ENCODE measurements at places on chromosomes 5 and 9.

DNA sequence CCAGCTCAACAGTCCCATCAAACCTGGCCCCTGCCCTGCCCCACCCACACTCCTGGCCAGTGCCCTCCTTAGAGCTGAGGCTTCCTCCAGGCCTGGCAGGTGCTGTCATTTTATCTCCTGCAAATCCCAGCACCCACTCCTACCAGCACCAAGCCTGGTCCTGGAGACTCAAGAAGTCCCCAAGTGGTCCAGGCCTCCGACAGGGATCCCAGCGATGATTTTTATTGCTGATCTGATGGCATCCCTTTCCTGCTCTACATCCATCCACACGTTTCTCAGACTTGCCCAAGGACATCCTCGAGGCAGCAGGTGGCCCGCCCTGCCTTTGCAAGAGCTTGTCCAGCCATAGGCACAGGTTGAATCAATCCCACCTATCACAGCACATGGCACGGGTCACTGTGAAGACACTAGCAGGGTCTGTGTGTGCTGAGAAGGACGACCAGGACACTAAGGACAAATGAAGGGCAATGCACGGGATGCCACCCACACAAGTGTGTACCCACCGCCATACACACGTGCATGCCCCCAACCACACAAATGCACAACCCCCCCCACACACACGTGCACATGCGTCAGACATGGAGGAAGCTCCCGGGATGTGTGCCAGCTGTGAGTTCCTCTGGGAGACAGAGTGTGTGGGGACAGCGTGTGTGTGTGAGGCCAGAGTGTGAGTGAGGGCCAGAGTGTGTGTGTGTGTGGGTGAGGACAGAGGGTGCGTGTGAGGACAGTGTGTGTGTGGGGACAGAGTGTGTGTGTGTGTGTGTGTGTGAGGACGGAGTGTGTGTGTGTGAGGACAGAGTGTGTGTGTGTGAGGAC, 62.4 kb upstream of the UBAC1 start:
- no peak for DNase-seq

- DNase-seq: no peak
Measured at GRCh38 chr9:9492506-9492905, 1120.3 kb downstream of the PTPRD start.

- no peak for DNase-seq
Measured at GRCh38 chr5:56273376-56273955, 40.3 kb upstream of the ANKRD55 start.

GRCh38 chr9:15146268-15146700, 160.7 kb downstream of the TTC39B start:
- no peak for DNase-seq

- peak; percentile 87 for DNase-seq
Measured at GRCh38 chr9:86766912-86767311, 180.4 kb downstream of the GAS1 start.

DNA sequence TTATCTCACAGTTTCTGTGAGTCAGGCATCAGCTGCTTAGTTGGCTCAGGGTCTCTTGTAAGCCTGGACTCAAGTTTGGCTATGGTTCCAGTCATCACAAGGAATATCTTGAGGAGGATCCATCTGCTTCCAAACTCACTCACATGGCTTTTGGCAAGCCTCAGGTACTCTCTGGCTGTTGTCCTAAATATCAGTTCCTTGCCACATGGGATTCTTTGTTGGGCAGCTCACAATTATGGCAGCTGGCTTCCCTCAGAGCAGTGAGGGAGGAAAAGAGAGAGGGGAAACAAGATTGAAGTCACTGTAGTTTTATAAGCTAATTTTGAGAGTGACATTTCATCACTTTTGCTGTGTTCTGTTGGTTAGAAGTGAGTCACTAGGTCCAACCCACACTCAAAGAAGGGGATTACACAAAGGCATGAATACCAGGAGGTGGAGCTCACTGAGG, 144.5 kb downstream of the GCNT1 start:
- DNase-seq: peak; percentile 19

DNA sequence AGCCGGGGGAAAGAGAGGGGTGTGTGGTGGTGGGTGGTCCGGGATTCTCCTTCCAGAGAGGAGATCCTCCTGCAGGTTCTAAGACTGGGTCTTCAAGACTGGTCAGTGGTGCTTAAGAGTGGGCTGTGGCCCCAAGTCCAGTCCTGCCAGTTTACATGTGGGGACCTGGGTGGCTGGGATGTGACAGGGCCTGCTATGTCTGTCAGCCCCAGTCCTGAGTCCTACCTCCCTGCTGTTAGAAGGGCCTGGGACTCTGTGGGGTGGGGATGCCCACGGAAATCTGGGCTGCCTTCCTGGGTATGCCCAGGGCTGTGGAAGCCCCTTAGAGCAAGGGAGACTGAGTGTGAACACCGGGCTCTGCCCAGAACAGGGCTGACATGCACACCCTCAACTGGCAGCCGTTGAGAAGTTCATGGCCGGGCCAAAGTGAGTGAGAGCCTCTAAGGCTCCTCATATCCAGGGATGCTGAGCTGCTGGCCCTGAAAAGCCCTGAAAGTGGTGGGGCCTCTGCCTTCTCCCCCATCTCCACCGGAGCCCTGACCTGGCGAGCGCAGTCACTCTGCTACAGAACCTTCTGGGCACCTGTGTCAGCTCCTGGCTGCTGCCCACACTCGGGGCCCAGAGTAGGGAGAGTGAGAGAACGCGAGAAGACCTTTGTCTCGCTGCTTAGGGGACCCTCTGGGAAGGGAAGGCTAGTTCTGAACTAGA, 1.7 kb downstream of the PHF2 start:
- no peak for DNase-seq

- DNase-seq: peak; percentile 56
Measured at GRCh38 chr5:75040973-75041372, 11.4 kb downstream of the GCNT4 start.

- peak; percentile 96 for DNase-seq
Measured at GRCh38 chr5:133240425-133241091, 188.7 kb downstream of the HSPA4 start.

- DNase-seq: no peak
Measured at GRCh38 chr5:110270-110888, 18.4 kb downstream of the PLEKHG4B start.

- no peak for DNase-seq
Measured at GRCh38 chr9:129932303-129933151, 97.3 kb downstream of the USP20 start.

DNA sequence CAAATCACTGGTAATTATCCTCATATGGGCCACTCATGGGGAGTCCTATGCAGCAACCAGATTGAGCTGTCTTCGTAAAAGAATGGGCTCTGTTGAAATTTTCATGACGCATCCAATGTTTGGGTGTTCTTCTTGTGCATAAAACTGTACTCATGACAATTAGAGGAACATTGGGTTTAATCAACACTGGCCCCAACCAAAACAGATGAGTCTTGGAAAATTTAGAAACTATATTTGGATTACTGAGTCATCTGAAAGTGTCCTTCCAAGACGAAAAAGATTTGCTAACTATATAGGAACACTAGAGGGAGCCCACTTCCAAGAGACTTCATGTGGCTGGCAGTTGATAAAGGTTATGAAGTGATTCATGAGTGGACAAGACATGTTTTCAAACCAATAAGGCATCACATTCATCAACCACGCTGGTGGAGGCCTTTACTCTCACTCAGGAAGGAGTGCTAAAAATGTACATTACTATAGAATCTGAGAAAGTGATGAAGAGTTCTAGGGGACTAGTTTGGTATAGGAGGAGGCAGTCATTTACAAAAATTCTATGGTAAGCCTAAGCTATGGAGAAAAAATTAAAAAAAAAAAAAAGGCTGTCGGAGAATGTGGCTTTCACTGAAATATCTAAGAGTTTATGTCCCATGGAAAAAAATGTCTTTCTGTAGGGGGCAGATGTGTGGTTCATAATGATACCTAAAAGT, 313.5 kb downstream of the PRDM9 start:
- peak; percentile 53 for DNase-seq

- DNase-seq: no peak
Measured at GRCh38 chr9:127096208-127096607, 26.2 kb downstream of the ANGPTL2 start.

DNA sequence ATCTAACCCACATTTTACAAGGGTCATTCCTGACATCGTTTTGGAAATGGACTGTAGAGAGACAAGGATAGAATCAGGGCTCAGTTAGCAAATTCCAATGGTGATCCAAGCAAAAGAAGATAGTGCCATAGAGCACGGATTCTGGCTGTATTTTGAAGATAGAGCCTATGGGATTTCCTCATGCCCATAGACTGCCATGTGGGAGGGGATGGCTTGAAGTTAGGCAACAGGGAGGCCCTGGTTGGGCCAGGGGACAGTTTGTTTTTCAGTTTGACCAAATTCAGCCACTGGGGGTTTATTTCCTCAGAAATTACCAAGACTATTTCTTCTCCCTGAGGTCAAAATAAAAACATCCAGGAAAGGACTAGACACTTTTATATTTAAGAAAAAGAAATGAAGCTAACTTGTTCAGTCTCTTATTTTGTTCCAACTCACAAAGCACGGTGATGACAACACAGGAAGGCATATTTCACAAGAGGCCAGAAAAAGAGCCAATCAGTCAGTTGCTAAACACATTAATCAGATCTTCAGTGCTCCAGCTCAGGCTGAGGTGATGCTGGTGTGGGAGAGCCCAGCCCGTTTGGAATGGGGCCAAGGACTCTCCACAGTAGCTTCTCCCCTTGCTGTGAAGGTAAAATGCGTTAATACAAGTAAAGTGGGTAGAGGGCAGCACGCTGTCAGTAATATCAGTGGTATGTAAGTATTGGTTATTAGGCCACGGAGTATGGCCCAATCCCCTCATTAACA, 4.4 kb upstream of the DCTN4 start:
- DNase-seq: peak; percentile 97

DNA sequence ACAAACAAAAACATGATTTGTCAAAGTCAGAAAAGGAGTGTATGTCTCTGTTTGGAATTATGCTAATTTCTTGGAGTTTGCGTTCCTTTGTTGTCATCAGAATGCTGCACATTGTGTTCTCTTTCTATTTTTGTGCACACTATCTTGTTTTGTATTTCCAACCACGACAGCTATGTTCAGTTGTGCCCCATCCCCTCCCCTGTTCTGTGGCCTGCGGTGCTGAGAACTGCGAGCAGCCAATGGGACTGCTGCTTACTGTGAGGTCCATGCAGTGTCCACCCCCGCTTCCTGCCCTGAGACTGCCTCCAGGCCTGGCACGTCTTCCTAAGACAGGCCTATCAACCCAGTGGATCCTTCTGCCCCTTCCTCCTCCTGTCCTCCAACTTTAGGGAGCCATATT, 76.8 kb downstream of the PALM2AKAP2 start:
- no peak for DNase-seq

DNA sequence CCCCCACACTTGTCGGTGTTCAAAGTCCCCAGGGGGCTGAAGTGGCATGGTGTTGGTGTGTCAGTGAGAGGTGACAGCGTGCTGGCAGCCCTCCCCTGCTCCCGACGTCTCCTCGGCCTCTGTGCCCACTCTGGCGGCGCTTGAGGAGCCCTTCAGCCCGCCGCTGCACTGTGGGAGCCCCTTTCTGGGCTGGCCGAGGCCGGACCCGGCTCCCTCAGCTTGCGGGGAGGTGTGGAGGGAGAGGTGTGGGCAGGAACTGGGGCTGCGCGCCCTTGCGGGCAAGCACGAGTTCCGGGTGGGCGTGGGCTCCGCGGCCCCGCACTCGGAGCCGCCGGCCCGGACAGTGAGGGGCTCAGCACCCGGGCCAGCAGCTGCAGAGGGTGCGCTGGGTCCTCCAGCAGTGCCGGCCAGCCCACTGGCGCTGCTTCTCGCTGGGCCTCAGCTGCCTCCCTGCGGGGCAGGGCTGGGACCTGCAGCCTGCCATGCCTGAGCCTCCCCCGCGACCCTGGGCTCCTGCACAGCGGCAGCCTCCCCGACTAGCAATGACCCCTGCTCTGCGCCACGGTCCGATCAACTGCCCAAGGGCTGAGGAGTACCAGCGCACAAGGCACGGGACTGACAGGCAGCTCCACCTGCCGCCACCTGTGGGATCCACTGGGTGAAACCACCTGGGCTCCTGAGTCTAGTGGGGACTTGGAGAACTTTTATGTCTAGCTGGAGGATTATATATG, 224.1 kb upstream of the RIOK2 start:
- DNase-seq: no peak
